Occipital lobe (tissue), 3 donors: ENCODE measurements at places on chromosomes 16 and 17. TPM values are rescaled to one million over a fixed set of nuclear protein-coding genes. Genes with fewer than 3 reads are reported as not detected.

Gene MYO15A
- total RNA-seq: 2.0 TPM

Gene CETP
- 0.62 TPM for total RNA-seq

Gene SBK1
- total RNA-seq: 19.5 TPM

Gene UTS2R
- not detected for total RNA-seq

Gene STAT3
- 25.1 TPM for total RNA-seq

Gene KRTAP9-4
- not detected for total RNA-seq
